CD4-positive, alpha-beta T cell treated with Interleukin-12 subunit alpha and Interleukin-12 subunit beta, for 1 hour (primary cell): ENCODE measurements at places on chromosomes 2 and 18.

GRCh38 chr18:67651438-67651837, 134.9 kb upstream of the DSEL start:
- no peak for DNase-seq

- no peak for DNase-seq
These were observed 133.1 kb downstream of the NEDD4L start for GRCh38 chr18:58177004-58177717.

DNA sequence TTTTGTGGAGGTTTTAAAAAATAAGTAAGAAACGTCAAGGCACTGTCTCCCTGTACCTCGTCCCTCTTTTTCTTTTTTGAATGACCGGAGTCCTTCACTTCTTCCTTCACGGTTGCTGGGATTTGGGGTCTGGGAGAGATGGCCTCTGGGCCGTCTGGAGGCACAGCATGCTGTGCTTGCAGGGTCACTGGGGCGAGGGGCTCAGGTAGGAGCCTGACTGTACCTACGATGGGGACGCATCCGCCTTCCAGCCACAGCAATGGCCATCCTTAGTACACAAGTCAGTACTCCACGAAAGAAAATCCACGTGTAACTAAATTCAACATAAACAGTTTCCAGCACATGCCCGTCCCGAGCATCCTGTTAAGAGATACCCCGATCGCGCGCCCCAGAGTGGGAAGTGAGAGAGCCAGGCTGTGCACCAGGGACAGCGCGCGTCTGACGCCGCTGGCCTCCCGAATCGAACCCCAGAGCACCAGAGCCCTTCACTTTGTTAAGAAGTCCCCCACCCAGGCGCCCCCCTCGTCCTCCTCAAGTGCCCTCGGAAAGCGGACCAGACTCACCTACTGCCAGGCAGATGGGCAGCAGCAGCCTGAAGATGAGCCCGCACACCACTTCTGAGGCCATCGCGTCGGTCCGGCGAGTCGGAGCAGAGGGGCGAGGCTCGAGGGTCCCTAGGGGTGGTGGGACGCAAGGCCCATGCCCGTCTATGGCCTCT, 1.2 kb downstream of the PIEZO2 start:
- no peak for DNase-seq

DNA sequence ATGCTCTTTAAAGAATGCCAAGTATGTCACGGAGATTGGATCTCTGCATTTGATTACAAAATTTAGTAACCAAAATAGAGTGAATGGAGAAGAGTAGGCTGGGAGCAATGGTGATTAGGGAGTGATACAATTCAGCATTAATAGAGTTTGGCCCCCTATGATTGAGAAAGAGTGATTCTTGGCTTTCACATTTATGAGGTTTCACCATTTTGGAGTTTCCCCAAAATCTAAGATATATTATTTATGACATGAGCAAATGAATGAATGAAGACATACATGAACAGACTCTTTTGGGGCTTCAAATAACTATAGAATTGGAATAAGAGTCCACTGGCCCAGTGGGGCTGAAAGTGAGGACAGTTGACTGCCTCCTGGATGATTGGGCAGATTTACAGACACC, 255.2 kb downstream of the LPIN1 start:
- DNase-seq: no peak

DNA sequence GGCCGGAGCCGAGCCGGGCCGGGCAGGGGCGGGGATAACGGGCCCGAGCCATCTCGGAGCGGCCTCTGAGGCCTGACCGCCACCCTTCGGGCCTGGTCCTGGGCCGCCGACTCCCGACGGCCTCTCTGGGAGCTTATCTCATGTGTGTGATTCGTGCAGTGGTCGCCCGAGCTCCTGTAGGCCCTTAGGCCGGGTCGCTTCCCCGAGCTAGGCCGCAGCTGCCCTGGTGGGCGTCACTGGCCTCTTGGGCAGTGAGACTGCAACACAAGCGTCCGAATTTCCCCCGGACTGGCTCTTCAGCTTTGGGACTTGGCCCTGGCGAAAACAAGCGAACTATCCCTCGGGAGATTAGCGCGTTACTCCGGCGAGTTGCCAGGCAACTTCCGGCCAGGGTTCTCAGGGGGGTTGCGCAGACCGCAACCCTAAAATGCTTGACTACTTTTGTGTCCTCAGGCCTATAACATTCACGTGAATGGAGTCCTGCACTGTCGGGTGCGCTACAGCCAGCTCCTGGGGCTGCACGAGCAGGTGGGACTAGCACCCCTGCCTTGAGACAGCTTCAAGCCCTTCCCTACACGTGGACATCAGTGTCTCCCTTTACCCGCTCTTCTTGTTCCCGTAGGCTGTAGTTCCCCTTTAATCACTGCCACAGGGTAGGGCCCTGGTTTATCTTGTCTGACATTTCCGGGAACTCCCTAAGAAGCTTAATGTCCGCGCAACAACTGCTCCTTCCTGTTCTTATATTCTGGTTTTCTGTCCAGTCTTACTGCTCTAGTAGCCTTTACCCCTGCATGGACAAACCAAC, 602 bp downstream of the SNX17 start:
- DNase-seq: peak; percentile 44

DNA sequence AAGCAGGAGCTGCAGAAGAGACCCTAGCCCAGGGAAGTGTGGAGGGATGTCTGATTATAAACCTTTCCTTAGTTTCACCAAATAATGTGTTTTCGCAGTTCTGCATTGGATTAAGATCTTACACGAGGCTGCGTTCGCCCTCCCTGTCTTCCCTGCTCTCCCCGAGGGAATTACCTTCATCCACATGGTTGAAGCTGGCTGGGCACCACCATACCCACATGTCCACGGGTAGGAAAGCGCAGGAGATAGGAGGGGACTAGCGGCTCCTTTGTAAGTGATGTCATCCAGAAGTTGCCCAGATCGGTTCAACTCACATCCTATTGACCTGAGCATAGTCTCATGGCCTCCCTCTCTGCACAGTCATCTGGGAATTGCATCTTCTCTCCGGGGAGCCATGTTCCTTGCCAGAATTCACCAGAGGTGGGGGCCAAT, 1.1 kb downstream of the TTL start:
- peak; percentile 10 for DNase-seq

GRCh38 chr2:6202756-6203155, 510.6 kb downstream of the SOX11 start:
- DNase-seq: no peak

- DNase-seq: no peak
These were observed 21.7 kb downstream of the HS1BP3 start for GRCh38 chr2:20629181-20629580.

- no peak for DNase-seq
These were observed 22.0 kb downstream of the TNFRSF11A start for GRCh38 chr18:62347089-62347506.

DNA sequence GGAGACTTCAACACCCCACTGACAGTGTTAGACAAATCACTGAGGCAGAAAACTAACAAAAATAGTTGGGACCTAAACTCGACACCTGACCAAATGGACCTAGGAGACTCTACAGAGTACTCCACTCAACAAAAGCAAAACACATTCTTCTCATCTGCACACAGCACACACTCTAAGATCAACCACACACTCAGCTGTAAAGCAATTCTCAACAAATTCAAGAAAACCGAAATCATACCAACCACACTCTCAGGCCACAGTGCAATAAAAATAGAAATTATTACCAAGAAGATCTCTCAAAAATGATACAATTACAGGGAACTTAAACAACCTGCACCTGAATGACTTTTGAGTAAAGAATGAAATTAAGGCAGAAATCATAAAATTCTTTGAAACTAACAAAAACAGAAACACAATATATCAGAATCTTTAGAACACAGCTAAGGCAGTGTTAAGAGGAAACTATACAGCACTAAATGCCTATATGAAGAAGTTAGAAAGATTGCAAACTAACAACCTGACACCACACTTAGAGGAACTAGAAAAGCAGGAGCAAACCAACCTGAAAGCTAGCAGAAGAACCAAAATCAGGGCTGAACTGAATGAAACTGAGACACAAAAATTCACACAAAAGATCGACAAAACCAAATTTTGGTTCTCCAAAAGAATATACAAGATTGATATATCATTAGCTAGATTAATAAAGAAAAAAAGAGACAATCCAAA, 46.3 kb downstream of the RTTN start:
- no peak for DNase-seq

GRCh38 chr2:220811952-220812570, 760.0 kb downstream of the EPHA4 start:
- no peak for DNase-seq

- no peak for DNase-seq
These were observed 217.8 kb downstream of the OSR1 start for GRCh38 chr2:19140463-19141208.

GRCh38 chr2:52775674-52776073, 991.9 kb upstream of the CHAC2 start:
- no peak for DNase-seq

DNA sequence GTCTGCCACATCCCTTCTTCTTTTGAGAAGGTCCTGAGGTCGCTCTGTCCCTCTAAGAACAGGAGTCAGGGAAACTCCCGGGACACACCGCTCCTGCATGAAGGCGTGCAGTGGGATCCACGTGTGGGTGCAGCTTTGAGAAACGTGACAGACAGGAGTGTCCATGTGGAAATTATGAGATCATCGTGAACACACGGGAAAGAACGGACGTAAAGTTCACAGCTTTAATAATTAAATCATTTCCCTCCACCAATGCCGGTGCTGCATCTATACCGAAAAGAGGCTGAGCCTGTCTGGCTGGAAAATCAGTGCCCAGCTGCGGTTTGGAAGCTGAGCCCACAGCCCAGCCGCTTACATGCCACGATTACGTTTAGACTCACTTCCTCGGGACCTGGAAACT, 372.4 kb upstream of the SALL3 start:
- no peak for DNase-seq

DNA sequence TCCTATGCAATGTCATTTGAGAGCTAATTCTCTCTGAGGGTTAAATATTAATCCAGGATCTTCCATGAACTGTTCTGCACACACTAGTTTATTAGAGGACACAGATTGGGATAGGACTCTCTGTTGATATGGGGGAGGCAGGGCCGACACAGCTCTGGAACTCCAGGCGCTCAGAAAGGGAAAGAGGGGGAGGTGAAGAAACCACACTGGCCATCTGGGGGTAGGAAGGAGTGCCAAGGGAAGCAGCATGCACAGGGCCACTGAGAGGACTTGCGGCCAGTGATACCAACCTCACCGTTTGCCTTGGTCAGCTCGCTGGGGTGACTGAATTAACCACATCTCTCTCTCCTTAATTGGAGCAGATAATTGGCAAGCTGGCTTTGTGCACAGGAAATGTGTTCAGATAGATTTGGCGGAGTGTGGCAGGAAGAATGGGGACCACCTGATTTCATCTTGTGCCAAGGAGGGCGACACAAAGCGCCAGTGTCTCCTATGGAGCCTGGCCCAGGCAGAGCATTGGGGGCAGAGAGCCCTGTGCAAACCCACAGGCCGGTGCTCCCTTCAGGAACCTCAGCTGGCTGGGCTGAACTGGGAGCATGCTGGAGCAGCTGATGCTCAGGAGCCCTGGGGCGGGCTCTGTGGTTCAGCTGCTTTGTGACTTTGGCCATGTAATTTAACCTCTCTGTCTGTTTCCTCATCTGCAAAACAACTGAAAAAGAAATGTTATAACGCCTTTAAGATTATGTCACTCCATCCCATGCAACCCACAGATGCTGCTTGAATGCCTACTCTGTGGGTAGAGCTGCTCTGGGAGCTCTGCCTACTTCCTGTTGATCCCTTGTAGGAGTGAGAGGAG, 114.7 kb upstream of the STON1 start:
- DNase-seq: no peak

GRCh38 chr2:64534363-64534762, 10.2 kb downstream of the AFTPH start:
- DNase-seq: no peak

GRCh38 chr2:237343993-237344392, 70.0 kb downstream of the COL6A3 start:
- no peak for DNase-seq

- no peak for DNase-seq
These were observed 98.0 kb downstream of the CCDC138 start for GRCh38 chr2:108884619-108885018.

DNA sequence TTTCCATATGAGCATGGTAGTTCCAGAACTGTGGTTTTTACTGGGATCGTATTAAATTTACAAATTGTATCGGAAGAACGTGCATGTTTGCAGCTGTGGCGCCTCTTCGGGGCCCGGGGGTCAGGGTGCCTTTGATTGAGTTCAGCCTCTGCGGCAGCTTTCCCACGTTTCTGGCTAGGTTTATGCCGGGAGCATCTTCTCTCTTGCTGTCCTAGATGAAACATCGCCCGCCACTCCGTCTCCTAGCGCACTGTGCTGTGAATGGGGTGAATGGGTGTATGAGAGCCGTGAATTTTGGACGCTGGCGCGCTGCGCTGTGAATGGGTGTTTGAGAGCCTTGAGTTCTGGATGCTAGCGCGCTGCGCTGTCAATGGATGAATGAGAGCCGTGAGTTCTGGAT, 12.3 kb downstream of the PDCD1 start:
- no peak for DNase-seq

DNA sequence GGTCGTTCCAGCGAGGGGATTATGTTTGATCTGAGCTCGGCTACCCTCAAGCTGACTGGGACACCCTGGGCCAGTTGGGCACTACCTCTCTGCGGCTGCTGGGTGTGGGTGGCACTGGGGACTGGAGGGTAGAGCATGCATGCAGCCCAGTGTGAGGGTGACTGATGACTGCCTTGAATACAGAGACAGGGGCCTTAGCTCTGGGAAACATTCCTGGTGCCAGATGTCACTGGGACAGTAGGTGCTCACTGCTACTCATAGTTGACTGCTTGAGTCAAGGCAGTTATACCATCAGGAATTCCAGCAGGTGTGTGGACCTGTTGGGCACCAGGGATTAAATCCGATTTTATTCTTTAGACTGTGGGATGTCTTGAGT, 33.6 kb upstream of the ATP6V1B1 start:
- no peak for DNase-seq

DNA sequence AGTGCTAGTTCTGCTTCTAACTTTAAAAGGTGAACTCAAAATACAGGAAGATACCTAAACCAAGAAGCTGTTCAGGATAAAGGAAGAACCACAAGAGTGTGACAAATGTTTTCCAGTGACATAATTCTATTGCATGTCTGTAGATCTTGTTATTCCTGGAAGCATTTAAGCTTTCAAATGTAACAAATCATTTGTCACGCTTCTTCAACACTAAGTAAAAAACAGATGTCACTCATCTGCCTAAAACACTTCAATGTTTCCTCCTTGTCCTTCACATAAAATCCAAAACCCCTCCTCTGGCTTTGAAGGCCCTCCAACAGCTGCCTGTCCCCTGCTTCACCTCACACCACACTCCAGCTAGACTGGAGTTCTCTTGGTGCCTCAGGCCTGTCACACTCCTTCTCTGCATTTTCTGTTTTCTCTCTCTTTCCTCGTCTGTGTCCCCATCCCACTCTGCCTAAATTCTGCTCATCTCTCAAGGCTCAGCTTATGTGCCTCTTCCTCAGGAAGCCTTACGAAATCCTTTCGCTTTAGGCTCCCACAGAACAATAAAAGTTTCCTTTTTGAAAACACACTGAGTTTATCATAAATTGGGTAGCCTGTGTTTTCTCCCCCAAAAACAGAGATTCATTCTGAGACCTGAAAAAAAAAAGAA, 6.4 kb upstream of the CLEC4F start:
- DNase-seq: no peak

DNA sequence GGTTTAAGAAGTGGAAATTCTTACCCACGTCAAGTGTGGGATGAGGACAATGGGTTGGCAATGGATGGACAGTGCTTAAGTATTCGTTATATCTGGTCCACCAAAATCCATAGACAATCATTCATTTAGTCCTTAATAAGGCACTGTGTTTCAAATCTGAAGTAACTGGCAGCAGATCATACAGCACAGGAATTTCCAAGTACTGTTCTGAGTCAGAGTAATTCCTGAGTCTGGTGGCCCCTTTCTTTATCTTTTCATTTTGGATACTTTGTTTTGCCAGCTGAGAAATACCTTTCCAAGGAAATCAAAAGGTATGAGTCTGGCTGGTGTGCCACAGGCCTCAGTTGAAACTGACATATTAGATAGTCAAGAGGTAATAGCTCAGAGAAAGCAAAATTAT, 31.4 kb upstream of the CCDC102B start:
- DNase-seq: no peak
